Prostate gland (tissue), 2 donors: ENCODE measurements at places on chromosomes 12 and 14.

GRCh38 chr14:45715946-45716345, 462.9 kb upstream of the MIS18BP1 start:
- DNase-seq: no peak

DNA sequence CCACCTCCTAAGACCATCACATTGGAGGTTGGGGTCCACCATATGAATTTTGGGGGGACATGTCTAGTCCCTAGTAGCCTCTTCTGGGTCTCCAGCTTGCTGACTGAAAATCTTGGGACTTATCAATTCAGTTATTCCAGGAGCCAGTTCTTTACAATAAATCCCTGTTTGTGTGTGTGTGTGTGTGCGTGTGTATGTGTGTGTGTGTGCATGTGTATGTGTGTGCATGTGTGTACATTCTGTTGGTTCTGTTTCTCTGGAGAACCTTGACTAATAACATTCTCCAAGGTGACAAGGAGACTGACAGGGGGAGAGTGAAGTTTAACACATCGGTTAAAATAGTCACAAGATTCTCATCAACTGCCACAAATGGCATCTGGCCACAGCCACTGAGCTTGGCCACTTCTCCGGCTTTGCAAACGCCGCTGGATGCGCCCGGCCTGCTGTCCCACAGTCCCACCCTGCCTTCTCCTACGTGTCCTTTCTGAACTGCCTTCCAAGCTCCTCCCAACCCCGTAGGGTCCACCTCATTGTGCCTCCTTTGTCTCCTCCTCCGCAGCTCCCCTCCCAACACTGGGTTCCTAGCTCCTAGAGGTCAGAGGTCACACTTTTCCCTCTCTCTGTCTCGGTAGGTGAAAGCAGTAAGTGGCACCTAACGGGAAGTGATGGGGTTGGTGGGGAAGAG, 88.1 kb upstream of the DIO3 start:
- no peak for DNase-seq

GRCh38 chr12:54005531-54005852, 3.3 kb upstream of the HOXC8 start:
- DNase-seq: no peak

- DNase-seq: no peak
Observed at GRCh38 chr12:65800937-65801336, 23.3 kb upstream of the HMGA2 start.

DNA sequence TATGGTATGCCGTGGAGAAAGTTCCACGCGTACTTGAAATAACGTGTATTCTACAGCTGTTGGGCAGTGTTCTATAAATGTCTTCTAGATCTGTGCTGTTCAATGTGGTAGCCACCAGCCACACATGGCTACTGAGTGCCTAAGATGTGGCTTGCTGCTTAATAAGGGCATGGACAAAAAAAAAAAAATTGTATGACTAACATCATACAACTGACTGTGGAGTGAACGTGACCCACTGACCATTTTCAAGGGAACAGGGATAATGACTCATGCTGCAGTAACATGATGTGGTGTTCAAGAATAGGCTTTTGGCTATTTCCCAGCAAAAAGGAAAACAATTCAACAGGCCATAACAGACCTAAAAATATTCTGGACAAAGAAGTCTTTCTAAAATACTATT, 13.0 kb downstream of the ATG14 start:
- no peak for DNase-seq

GRCh38 chr14:97306133-97306759, 509.1 kb downstream of the VRK1 start:
- DNase-seq: no peak

GRCh38 chr14:81396113-81396512, 4.0 kb downstream of the STON2 start:
- DNase-seq: no peak

GRCh38 chr12:12938541-12938940, 13.4 kb downstream of the GPRC5D start:
- DNase-seq: no peak

DNA sequence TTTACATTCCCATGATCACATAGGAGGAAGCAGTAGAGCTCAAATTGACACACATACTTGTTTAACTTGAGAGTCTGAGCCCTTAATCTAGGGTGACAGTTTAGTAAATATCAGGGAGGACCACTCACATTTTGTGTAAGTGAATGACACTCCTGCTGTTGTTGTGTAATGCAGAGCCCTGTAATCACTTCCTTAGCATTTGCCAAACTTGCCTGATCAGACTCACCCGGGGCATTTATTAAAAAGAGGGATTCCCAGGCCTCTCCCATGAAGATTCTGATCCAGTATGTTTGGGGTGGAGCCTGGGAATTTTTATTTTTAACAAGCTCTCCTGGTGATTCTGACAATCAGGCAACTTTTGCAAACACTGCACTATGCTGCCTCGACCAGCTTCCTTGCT, 119.6 kb downstream of the NUAK1 start:
- no peak for DNase-seq

DNA sequence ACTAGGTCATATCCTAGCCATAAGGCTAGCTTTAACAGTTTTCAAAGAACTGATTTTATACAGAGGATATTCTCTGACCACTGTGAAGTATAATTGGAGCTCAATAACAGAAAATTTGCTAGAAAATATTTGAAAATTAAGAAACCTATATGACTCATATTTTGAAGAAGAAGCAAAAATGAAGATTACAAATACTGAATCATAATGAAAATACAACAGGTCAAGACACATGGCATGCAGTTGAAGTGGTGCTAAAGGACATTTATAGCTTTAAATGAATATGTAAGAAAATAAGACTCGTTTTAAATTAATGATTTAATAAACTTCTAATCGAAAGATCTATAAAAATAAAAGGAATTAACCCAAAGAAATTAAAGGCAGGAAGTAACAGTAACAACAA, 1234.6 kb downstream of the SLC16A7 start:
- no peak for DNase-seq

DNA sequence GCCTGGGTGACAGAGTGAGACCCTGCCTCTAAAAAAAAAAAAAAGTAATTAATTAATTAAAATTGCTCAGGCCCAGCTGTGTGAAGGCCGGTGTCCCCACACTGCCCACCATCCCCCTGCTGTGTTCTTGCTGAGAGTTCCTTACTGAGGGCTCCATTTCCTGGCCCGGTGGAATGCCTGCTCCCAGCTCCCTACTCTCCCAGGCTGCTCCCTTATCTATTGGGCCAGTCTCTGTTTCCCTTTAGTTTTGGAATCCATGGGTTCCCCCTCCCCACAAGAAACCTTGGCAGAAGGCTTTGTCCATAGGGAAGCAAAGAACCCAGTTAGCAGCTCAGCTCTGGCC, 19.0 kb downstream of the MLXIP start:
- DNase-seq: no peak

DNA sequence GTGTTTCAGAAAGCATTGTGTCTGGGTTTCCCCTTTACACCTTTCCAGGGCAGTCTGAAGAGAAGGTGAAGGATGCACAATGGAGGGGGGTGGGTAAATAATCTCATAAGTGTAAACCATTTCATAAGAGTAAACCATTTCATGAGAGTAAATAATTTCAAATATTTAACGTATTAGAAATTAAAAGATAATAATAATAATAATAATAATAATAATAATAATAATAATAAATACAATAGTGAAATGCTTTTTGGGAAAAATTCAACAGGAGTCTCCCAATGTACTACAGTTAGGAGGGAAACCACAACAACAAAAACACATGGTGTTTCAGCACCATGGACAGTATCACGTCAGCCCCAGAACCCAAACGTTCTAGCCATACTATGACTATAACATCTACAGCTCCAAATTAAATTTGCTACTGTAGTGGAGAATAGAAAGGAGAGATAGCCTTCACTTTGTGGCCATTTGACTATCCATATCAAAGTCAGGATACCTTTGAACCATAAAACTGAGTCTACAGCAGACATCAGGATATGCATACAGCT, 691.8 kb downstream of the BCL11B start:
- no peak for DNase-seq
